Keratinocyte (primary cell): ENCODE measurements at places on chromosomes 3 and 15.

DNA sequence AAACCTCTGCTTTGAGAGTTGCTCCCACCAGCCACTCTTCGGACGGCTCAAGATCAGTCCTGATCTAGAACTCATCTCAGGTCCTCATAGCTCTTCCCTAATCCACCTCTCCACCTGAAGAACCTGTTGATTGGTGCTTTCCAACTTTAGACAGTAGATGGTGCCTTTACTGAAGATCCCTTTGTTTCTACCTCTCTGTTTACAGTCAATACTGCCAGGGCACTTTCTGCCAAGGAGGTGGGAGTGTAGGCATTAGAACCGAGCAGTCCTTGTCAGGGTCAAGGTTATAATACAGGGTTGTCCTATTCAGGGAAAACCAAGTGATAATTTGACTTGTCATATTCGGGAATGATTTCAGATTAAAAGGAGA, 1.2 kb downstream of the CGNL1 start:
- no peaks in the 10 kb centered on the region for H3K36me3 ChIP-seq
- H3K27me3 ChIP-seq, result peaks cover 33% of the 10 kb centered on the region
- H3K27ac ChIP-seq, result no peak overlapping the region
- peaks cover 4% of the 10 kb centered on the region for H3K4me1 ChIP-seq

- no peak overlapping the region for H3K4me3 ChIP-seq
- H3K27ac ChIP-seq, result no peak overlapping the region
- H3K27me3 ChIP-seq, result no peaks in the 10 kb centered on the region
- peaks cover 18% of the 10 kb centered on the region for H3K4me1 ChIP-seq
- no peak for DNase-seq
- no peaks in the 10 kb centered on the region for H3K36me3 ChIP-seq
Measured at GRCh38 chr3:123805504-123805903, 78.6 kb downstream of the MYLK start.

DNA sequence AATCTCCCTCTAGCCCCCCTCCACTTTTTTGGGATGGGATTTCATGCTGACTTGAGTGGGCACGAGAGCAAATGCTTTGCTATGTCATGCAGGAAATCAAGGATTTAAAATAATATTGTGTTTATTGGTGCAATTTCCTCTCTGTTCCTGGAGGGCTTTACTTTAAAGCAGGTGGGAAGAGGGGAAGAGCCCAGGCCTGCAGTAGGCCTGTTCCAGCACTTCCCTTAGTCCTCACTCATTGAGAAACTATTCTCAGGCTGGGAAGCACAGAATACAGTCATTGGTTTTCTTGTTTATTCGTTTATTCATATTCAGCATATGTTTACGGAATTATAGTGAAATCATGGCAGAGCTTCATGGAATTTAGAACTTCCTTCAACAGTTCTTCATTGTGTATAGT, 41.7 kb upstream of the SPSB4 start:
- no peaks in the 10 kb centered on the region for H3K36me3 ChIP-seq
- no peak overlapping the region for H3K4me3 ChIP-seq
- DNase-seq, result no peak
- H3K27me3 ChIP-seq, result no peaks in the 10 kb centered on the region

DNA sequence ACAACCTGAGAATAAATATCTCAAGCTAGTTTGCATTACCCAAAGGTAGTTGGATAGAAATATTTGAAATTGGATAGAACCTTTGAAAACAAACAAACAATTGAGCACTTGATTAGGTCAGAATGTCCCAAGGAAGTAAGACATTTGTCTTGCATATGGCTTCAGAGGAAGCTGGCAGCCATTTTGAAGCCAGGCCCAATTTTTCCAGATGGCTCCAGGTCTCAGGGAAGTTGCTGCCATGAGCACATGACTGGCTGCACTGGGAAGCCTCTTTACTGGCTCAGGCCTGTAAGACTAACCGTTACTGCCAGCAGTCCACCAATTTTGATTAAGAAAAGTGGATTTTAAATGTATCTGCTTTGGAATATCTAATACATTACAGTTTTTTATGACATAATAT, 448.9 kb upstream of the DPH6 start:
- H3K4me3 ChIP-seq, result no peak overlapping the region
- no peaks in the 10 kb centered on the region for H3K4me1 ChIP-seq
- no peaks in the 10 kb centered on the region for H3K36me3 ChIP-seq
- DNase-seq, result no peak

DNA sequence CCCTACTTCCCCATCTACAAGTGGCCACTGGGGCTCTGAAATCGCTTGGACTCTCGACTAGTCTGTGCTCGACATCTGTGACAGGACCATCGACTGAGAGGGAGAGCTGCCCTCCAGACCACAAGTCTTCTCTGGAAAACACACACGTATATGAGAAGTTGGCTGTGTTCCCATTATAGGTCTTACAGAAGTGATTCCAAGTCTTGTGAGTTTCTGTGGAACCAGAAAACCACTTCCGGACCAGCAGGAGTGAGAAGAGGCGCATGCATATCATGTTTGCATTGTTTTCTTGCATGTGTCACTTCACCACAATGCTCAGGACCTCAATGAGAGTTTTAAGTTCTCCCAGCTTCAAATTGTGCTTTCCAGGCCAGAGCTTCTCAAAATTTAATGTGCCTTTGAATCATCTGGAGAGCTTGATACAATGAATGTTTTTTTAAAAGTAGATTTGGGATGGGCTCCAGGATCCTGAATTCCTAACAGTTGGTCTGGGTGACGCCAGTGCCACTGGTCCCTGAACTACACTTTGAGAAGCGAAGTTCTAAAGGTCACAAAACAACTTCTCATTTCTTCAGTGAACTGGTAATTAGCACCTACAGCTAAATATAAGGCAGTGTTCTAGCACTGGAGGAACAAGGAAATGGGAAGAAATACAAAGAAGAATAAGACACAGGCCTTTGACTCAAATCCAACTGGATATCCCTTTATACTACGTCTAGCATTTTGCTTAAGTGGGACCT, 15.7 kb downstream of the LIPC start:
- no peak overlapping the region for H3K27ac ChIP-seq
- H3K36me3 ChIP-seq, result no peaks in the 10 kb centered on the region
- no peaks in the 10 kb centered on the region for H3K27me3 ChIP-seq

DNA sequence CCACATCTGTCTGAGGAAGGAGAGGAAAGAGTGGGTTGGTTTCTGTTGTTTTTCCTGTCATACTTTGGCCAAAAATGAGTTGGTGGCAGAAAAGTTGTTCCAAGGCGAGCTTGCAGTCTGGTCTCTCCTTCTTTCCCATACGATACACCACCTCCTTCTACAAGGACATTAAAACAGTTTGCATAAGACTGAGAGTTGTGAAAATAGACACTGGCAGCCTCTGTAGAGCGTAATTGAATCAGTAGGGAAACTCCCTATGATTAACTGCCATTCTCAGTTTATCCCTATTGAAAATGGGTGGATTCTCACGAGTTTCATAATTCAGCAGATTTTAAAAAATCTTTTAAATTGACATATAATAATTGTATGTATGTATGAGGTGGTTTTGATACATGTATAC, 3.7 kb upstream of the LSG1 start:
- no peaks in the 10 kb centered on the region for H3K36me3 ChIP-seq
- H3K4me3 ChIP-seq, result no peak overlapping the region
- H3K4me1 ChIP-seq, result peaks cover 7% of the 10 kb centered on the region
- no peak overlapping the region for H3K27ac ChIP-seq
- peaks cover 9% of the 10 kb centered on the region for H3K27me3 ChIP-seq

GRCh38 chr3:50203809-50204803, 965 bp upstream of the SLC38A3 start:
- DNase-seq, result no peak
- H3K4me1 ChIP-seq, result peaks cover 9% of the 10 kb centered on the region
- no peak overlapping the region for H3K4me3 ChIP-seq
- no peak overlapping the region for H3K27ac ChIP-seq

DNA sequence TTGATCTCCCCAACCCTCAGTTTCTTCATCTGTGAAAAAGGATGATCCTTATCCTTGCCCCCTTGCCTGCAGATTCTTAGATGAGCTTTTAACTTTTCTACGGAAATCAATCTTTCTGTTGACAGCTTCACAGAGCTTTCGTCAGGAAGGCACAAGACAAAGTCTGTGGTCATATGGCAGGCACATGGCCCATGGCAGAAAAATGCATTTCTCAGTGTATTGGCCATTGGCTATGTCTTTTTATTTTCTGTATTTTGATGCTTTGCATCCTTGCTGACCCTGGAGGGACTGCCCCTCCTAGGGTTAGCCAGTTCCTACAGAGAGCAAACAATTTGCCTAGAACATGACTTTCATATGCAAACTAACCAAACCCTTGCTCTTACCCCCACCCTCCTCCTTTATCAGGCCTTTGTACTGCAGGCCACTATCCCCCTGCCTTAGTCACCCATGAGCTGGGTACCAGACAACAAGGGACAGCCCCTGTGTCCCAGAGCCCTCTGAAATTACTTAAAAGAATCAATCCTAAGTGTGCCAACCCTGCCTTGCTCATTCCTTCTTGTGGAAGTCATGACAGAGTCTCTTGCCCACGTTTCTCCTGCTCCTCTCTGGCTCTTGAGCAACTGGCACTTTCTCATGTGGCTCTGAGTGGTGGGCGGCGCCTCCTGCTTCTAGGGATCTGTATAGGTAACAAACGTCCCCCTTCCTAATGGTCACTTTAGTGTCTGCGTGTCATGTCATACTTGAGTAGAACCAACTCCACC, 24.1 kb upstream of the NOX5 start:
- no peak for DNase-seq
- no peaks in the 10 kb centered on the region for H3K36me3 ChIP-seq
- H3K4me3 ChIP-seq, result no peak overlapping the region
- no peaks in the 10 kb centered on the region for H3K27me3 ChIP-seq
- H3K27ac ChIP-seq, result no peak overlapping the region

- peaks cover 41% of the 10 kb centered on the region for H3K4me1 ChIP-seq
- no peaks in the 10 kb centered on the region for H3K27me3 ChIP-seq
- H3K4me3 ChIP-seq, result no peak overlapping the region
- peaks cover 3% of the 10 kb centered on the region for H3K36me3 ChIP-seq
Measured at GRCh38 chr3:127796045-127796830, 26.1 kb downstream of the MGLL start.

DNA sequence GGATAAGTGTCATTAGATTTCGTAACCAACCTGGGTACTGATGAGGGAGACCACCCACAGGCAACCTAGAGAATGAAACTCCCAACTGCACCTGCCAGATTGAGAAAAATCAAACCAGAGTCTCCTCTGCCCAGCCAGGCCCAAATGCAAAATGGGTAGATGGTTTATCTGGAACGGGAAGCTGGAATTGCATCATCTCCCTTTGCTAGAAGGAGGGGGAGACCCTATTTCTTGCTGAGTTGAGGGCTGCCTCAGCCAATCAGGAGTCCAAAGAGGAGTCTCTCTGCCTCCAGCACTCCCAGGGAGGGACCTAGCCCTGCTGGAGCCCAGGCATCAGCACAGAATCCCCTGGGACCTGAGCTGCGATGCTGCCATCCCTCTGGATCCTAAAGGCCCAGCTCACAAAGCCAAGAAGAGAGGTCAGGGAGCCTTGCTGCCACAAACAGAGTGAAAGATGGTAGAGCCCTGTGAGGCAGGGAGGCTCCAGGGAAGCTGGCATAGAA, 8.1 kb downstream of the RMDN3 start:
- H3K27me3 ChIP-seq, result no peaks in the 10 kb centered on the region
- no peak for DNase-seq
- H3K4me1 ChIP-seq, result peaks cover 12% of the 10 kb centered on the region

- DNase-seq, result no peak
- no peaks in the 10 kb centered on the region for H3K36me3 ChIP-seq
- H3K27ac ChIP-seq, result no peak overlapping the region
- peaks cover 5% of the 10 kb centered on the region for H3K4me1 ChIP-seq
Measured at GRCh38 chr3:189554868-189555557, 76.2 kb upstream of the TP63 start.

DNA sequence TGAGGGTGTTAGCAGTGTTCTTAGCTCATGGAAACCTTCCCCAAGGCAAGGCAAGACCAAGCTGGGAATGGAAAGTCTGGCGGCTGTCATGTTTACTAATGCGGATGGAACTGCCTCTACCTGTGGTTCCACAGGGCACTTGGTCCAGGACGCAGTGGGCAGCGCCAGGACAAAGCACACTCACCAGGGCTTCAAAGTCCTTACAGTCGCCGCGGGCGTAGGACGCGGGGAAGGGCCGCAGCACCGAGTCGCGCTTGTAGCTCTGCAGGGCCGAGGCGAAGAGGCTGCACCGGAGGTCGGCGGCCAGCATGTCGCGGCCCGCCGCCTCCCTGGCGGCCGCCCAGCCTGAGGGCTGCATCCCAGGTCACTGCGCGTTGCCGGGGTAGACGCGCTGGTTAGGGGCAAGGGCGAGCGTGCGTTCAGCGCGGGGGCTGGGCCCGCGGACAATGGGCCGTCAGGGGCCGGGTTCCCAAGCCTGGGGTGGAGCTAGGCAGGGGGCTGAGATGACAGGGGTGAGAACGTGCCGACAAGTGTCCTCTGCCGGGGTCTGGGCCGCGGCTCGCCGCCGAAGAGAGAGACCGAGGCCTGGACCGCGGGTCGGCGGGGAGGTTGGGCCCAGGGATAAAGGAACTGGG, 497 bp downstream of the PARP16 start:
- peak overlapping the region; percentile 52 for H3K27ac ChIP-seq
- DNase-seq, result no peak
- no peaks in the 10 kb centered on the region for H3K27me3 ChIP-seq
- no peaks in the 10 kb centered on the region for H3K36me3 ChIP-seq
- peaks cover 9% of the 10 kb centered on the region for H3K4me1 ChIP-seq
- peak overlapping the region; percentile 74 for H3K4me3 ChIP-seq

- H3K4me1 ChIP-seq, result no peaks in the 10 kb centered on the region
- H3K4me3 ChIP-seq, result no peak overlapping the region
- peaks cover 35% of the 10 kb centered on the region for H3K36me3 ChIP-seq
- H3K27me3 ChIP-seq, result no peaks in the 10 kb centered on the region
- no peak for DNase-seq
Measured at GRCh38 chr3:139353920-139354556, 10.2 kb downstream of the MRPS22 start.

GRCh38 chr3:9102240-9102981, 139.1 kb upstream of the RAD18 start:
- no peaks in the 10 kb centered on the region for H3K4me1 ChIP-seq
- H3K27me3 ChIP-seq, result no peaks in the 10 kb centered on the region
- DNase-seq, result no peak
- H3K4me3 ChIP-seq, result no peak overlapping the region
- H3K36me3 ChIP-seq, result peaks cover 3% of the 10 kb centered on the region
- H3K27ac ChIP-seq, result no peak overlapping the region

GRCh38 chr3:179336345-179336929, 11.1 kb upstream of the MFN1 start:
- H3K27me3 ChIP-seq, result no peaks in the 10 kb centered on the region
- peaks cover 7% of the 10 kb centered on the region for H3K36me3 ChIP-seq
- DNase-seq, result no peak
- H3K4me1 ChIP-seq, result no peaks in the 10 kb centered on the region

DNA sequence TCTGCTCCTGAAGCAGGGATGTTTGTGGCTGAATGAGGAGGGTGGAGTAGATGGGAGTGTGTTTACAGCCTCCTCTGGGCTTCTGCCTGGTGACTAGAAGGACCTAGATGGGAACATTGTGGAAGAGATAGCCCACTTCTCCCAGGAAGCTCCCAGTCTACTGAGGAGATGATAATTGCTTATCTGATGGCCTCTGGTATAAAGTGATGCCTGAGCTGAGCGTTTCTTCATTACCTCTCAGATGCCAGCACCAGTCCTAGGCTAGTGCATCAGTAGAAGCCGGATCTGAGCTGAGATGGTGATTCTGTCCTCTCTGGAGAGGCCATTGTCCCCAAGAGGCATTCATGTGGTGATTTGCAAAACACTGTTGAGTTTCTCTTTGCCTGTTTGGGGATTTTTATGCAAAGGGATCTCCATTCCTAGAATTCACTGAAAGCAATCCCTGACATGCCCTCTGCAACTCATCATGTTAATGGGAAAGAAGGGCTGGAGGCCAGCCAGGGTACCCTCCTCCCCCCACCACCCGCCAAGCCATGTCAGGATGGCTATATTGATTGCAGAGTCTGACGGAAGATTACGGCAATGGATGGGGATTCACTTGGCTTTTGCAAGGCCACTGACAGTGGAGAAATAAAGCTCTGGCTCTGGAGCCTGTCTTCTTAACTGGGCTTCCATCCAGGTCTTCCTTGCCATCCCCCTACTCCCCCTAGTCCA, 166.4 kb upstream of the ROPN1 start:
- no peak overlapping the region for H3K4me3 ChIP-seq
- peaks cover 17% of the 10 kb centered on the region for H3K27me3 ChIP-seq
- DNase-seq, result no peak
